T-helper 9 cell (primary cell): ENCODE measurements at places on chromosomes 12 and 14.

- DNase-seq: no peak
These were observed 64.0 kb downstream of the MON2 start for GRCh38 chr12:62530596-62530995.

DNA sequence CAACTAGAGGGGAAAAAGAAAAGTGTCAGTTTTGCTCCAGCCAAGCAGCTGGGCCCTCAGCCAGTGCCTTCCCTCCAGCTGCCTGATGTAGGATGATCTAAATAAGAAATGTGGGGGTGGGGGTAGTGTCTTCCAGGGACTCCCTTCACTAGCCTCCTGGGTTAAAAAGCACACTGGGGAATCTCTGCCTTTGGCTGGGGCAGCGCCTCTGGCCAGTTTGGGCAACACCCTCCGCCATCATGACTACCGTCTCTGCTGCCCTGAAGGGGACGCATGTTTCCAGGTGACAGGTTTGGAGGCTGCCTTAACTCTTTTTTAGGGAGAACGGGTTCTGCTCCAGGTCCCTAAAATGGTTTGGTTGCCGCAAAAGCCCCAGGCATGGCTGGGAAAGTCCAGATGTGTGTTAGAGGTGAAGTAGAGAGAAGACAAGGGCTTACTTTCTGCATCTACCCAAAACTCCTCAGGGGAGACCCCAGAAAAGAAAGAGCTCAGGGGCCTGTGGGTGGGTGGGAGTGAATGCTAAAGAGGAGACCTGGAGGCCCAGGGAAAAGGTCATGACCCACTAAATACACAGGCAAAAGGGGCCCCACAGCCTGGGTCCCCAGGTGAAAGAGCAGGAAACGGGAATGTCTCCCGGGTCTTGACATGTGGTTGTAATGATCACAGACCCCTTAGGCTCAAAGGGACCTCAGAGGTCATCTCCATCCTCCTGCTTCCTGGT lies 132.8 kb upstream of the CCND2 start:
- no peak for DNase-seq

DNA sequence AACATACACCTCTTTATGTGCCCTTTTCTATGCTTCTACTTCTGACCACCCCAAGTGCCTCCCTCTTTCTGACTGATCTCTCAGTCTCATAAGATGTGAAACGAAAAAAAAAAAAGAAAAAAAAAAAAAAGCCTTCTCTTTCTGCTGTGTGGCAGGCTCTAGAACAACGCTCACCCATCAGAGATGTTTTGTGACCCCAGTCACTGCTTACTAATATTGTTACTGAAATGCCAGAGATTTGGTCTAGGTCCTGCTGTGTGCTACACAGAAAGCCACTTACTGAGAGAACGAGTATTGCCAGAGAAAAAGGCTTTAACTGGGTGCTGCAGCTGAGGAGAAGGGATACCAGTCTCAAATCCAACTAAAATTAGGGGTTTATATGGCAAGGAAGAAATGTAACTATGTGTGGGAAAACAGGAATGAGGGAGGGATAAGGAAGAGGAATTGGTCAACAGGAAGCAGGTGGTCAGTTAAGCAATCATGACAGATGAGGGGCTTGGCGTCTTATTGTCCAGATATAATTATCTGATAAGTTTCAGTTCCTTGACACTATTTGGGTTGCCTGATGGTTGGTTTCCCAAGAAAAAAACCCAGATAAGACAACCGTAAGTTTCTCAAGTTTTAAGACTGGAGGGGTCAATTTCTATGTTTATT lies 149.0 kb downstream of the NAV3 start:
- no peak for DNase-seq

GRCh38 chr12:110249105-110249504 lies 31.9 kb upstream of the ATP2A2 start:
- no peak for DNase-seq

DNA sequence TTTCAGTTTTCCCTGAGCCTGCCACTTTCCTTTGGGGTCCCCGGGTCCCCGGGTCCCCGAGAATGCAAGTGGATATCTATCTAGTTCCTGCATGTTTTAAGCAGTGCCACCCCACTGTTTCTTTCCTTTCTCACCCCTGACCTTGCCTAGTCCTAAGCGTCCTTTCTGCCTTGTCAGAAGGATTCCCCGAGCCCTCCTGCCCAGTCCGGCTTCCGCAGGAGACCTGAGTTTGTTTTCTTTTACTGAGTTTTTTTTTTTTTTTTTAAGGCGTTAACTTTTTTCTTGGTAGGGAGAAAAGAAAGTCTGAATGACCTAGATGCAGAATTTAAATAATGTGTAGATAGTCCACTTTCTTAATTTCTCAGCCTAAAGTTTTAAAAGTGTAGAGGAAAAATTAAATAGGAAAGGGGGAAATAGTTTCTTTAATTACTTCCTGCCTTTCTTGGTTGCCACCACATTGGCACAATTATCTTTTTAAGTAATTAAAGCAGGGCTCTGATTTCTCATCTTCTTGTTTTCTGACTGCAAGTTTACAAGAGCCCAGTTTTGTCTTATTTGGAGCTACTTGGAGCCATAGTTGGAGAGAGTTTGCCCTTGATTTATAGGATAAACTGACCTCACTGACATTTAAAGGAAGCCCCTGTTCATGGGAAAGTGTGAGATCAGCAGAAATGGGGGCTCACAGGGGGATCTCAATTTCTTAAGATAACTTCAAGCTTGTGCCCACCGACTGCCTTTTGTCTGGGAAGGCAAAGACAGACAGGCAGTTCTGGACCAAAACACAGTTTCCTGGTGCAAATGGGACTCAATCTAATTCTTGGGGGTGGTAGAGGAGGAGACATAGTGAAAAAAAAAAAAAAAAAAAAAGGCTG lies 2.9 kb downstream of the PAX9 start:
- DNase-seq: no peak

DNA sequence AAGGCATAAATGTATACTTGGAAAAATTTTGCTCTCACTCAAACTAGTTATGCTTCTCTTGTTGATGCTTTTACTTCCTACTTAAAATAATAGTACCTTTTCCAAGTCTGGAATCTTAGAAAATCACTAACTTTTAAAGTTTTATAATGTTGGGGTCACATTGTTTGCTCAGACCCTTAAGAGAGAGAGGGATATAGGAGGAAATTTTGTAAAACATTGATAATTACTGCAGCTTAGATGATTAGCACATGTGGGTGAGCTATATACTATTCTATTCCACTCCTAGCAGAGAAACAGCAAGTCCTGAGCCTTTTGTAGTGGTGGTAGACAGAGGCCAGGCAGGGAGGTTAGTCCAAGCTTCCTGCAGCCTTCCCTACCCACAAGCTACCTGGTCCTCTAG lies 13.4 kb downstream of the EID3 start:
- no peak for DNase-seq

- DNase-seq: no peak
These were observed 55.1 kb downstream of the CMAS start for GRCh38 chr12:22100958-22101748.

GRCh38 chr12:132379996-132380395 lies 50.6 kb upstream of the GALNT9 start:
- DNase-seq: no peak

GRCh38 chr12:109675411-109675810 lies 38.2 kb upstream of the FAM222A start:
- no peak for DNase-seq
